Glutamatergic neuron (in vitro differentiated cells): ENCODE measurements at places on chromosomes 3 and 15.

- H3K27ac ChIP-seq: no peak overlapping the region
- H3K27me3 ChIP-seq: no peaks in the 10 kb centered on the region
- DNase-seq: no peak
- peaks cover 4% of the 10 kb centered on the region for H3K4me1 ChIP-seq
- H3K4me3 ChIP-seq: no peak overlapping the region
- H3K36me3 ChIP-seq: no peaks in the 10 kb centered on the region
Measured at GRCh38 chr3:151383956-151384355, 597 bp downstream of the P2RY12 start.

DNA sequence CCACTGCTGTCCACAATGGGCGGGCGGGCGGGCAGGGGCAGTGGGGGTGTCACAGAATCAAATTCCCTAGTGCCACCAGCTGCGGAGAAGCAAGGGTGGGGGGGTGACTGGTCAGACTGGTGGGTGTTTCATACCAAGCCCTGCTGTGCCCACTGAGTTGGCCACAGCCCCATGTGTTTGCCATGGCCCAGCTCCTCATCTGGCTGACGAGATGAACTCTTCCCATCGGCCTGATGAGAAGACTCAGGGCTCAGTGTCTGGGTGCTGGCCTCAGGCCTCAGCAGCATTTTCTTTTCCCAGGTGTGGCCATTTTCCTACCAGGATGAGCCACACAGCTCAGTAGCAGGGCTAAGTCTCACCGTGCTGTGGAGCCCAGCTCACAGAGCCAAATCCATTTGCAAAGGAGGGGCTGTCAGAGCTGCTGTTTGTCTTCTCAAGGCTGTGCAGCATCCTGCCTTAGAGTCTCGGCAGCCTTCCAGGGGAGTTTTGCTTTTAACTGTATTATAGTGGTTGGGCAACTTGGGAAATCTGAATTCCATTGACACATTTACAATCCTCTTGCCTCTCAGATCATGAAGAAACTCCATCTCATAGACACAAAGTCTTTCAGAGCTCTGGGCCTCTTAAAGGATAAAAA is 176.8 kb downstream of the ABHD5 start:
- DNase-seq: no peak
- H3K36me3 ChIP-seq: no peaks in the 10 kb centered on the region
- H3K27me3 ChIP-seq: peaks cover 4% of the 10 kb centered on the region
- H3K27ac ChIP-seq: no peak overlapping the region

DNA sequence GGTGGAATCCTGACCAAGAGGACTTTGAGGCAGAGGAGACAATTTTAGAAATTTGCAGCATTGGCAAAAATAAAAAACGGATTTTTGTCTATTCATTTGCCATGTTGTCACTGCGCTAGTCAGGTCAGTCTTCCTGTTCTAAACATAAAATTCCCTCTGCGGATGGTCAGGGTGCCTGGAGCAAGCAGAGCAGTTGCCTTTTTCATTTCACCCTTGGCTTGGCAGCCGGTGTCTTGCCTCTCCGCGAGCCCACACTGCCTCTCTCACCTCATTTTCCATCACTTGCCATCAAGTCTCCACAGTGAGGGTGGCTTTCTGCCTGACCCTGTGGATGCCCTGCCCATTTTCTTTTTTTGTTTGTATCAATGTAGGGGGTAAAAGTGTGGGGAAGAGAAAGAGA is 396.1 kb downstream of the LRTM1 start:
- DNase-seq: no peak
- H3K27me3 ChIP-seq: peaks cover 2% of the 10 kb centered on the region
- no peak overlapping the region for H3K4me3 ChIP-seq
- no peak overlapping the region for H3K27ac ChIP-seq
- H3K4me1 ChIP-seq: no peaks in the 10 kb centered on the region

- H3K27ac ChIP-seq: no peak overlapping the region
- no peaks in the 10 kb centered on the region for H3K27me3 ChIP-seq
- H3K36me3 ChIP-seq: no peaks in the 10 kb centered on the region
Measured at GRCh38 chr15:39465843-39466749, 114.8 kb upstream of the THBS1 start.

DNA sequence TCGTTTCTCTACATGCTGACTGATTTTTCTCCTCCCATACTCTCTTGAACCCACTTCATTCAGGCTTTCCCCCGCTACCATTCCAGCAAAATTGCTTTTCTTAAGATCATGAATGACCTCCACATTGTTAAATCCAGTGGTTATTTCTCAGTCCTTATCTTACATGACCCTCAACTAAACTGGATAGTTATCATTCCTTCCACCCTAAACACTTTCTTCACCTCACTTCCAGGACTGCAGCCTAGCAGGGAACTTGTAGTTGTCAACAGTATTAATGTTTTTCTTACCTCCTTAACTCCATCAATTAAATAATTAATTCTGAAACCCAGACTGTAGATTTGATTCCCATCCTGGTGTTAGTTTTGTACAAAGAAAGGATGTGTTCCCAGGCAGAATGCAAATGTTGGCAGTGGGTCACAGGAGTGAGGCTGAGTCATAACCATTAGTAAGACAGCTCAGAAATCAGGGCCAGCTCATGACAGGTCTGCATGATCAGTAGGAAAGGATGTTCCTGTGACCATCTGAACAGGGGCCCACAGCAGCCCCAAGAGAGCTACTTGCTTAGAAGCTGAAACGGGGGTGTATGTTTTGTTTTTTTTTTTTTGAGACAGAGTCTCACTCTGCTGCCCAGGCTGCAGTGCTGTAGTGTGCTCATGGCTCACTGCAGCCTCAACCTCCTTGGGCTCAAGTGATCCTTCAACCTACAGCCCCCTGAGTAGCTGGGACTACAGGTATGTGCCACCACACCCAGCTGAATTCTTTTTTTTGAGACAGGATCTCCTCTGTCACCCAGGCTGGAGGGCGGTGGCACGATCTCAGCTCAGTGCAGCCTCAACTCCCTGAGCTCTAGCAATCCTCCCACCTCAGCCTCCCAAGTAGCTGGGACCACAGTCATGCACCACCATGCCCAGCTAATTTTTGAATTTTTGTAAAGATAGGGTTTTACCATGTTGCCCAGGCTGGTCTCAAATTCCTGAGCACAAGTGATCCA is 9.1 kb downstream of the BCL2L10 start:
- H3K36me3 ChIP-seq: no peaks in the 10 kb centered on the region
- no peaks in the 10 kb centered on the region for H3K27me3 ChIP-seq
- peaks cover 7% of the 10 kb centered on the region for H3K4me1 ChIP-seq
- DNase-seq: no peak

DNA sequence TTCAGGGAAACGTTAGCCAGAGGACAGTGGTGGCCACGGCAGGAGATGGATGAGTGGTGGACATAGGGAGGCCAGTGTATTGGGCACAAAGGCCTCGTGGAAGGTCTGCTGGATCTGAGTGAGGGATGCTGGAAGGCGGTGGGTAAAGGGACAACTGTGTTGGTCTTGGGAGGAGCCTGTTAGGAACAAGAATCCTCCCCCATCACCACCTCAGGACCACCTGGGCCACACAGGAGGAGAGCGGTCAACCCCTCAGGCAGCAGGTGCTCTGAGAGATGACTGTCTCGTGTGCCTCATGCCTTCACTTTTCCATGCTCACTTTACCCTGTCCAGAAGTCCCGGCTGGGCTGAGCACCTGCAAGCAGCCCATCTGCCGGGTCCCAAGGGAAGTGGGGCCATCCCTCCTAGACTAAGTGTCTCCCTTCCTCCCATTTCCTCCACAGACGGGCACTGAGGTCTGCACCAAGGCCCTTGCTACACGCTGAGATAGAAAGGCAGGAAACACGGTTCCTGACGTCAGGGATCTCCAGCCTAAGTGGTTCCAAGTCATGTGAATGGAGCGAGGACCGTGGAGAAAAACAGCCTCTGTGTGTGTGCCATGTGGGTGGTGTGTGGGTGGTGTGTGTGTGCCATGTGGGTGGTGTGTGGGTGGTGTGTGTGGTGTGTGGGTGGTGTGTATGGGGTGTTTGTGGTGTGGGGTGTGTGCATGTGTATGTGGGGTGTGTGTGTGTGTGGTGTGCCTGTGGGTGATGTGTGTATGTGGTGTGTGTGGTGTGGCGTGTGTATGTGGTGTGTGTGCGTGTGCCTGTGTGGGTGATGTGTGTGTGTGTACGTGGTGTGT is 47.8 kb upstream of the CTSH start:
- no peaks in the 10 kb centered on the region for H3K36me3 ChIP-seq
- no peak for DNase-seq
- H3K4me1 ChIP-seq: peaks cover 5% of the 10 kb centered on the region
- no peak overlapping the region for H3K27ac ChIP-seq
- H3K27me3 ChIP-seq: peaks cover 8% of the 10 kb centered on the region

DNA sequence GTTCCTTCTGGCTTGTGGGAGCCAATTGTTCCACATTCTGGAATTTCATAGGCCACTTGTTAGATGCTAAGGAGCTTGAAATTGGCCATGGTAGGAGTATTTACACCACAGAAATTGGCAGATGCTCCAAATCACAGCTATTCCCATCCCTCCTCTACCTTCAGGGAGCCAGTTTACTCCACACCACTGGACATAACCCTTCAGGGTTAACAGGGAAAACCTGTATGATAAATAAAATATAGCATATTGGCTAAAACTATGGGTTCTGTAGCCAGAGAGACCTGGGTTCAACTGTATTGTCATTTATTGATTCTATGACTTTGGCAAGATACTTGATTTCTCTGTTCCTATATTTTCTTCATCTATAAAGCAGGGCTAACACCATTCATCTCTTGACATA is 384.2 kb upstream of the PROK2 start:
- no peak overlapping the region for H3K27ac ChIP-seq
- no peak for DNase-seq
- H3K36me3 ChIP-seq: peaks cover 5% of the 10 kb centered on the region
- H3K27me3 ChIP-seq: peaks cover 6% of the 10 kb centered on the region

- no peak overlapping the region for H3K4me3 ChIP-seq
- DNase-seq: no peak
- no peak overlapping the region for H3K27ac ChIP-seq
- peaks cover 5% of the 10 kb centered on the region for H3K27me3 ChIP-seq
- no peaks in the 10 kb centered on the region for H3K36me3 ChIP-seq
- no peaks in the 10 kb centered on the region for H3K4me1 ChIP-seq
Measured at GRCh38 chr3:52072020-52072419, 15.6 kb upstream of the DUSP7 start.

GRCh38 chr3:126733061-126733430 is 29.0 kb downstream of the CHCHD6 start:
- H3K27ac ChIP-seq: no peak overlapping the region
- no peak overlapping the region for H3K4me3 ChIP-seq
- peaks cover 2% of the 10 kb centered on the region for H3K27me3 ChIP-seq

GRCh38 chr3:9986230-9986725 is 363 bp downstream of the EMC3 start:
- H3K27me3 ChIP-seq: peaks cover 6% of the 10 kb centered on the region
- H3K27ac ChIP-seq: peak overlapping the region; percentile 85
- no peaks in the 10 kb centered on the region for H3K36me3 ChIP-seq

DNA sequence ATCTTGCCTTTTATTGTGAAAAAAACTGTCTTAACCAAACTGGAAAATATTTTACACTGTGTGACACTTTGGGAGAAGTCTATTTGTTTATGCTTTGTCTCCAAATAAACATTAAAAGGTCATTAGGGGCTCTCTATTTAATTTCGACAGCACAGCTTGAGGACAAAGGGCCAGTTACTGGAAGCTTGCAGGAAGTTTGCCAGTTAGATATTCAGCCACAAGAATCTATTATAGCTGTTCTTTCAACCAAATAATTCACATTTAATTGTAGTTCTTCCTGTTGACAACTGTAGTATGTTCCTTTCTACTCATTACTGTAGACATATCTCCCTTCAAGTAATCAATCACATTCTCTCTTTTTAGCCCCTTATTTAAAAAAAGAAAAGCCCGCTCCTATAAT is 6.1 kb downstream of the CP start:
- no peak overlapping the region for H3K27ac ChIP-seq
- no peaks in the 10 kb centered on the region for H3K4me1 ChIP-seq
- H3K4me3 ChIP-seq: no peak overlapping the region
- H3K36me3 ChIP-seq: no peaks in the 10 kb centered on the region

DNA sequence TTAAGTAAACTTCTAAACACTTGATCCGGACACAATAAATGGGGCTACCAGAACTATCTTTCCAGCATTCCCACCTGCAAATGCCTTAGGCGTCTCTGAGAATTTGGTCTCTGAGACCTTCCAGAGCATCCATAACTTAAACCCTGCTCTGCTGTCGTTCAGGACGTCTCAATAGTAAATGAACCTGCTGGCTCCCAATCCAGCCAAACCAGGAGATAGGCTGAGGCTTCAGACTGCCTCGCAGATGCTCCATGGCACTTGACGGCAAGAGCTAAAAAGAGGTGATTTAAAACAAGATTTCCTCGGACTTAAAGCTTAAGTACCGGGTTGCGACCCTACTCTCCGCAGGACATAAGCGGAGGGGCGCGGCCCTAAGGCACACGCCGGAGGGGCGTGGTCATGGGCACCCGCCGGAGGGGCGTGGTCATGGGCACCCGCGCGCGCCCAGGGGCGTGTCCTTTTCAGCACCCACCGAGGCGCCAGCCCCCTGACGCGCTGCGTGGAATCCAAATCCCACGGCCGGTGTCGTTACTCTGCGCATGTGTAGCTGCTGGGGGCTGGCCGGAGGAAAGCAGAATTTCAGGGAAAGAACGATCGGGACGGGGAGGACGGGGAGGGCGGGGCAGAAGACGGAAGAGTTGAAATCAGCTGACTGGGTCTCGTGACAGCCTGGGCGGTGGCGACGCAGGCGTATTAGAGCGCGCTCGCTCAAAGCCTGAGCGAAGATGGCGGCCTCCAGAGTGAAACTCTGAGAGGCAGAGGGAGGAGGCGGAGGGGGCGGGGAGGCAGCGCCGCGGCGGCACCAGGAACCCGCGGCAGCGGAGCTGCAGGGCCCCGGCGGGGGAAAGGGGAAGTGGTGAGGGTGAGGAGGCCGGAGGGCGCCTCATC is at the start of gene DNAJC13:
TSS of gene DNAJC13 (plus strand) at position 696 of the 888 bp plus-strand sequence. CDS start 17,049 bp downstream, outside the sequence.
- H3K4me3 ChIP-seq: peak within 1 kb of the TSS; percentile 100
- H3K36me3 ChIP-seq: no peaks in the 10 kb centered on the region
- H3K4me1 ChIP-seq: peaks cover 26% of the 10 kb centered on the region
- H3K27me3 ChIP-seq: peaks cover 6% of the 10 kb centered on the region
- H3K27ac ChIP-seq: peak within 1 kb of the TSS; percentile 95

GRCh38 chr3:69710153-69710977 is 28.9 kb upstream of the MITF start:
- no peak for DNase-seq
- peaks cover 4% of the 10 kb centered on the region for H3K36me3 ChIP-seq
- H3K27me3 ChIP-seq: no peaks in the 10 kb centered on the region
- H3K4me3 ChIP-seq: no peak overlapping the region

- H3K4me3 ChIP-seq: no peak overlapping the region
- no peaks in the 10 kb centered on the region for H3K4me1 ChIP-seq
- no peaks in the 10 kb centered on the region for H3K27me3 ChIP-seq
- no peak for DNase-seq
- H3K36me3 ChIP-seq: no peaks in the 10 kb centered on the region
Measured at GRCh38 chr3:43735618-43736017, 44.9 kb downstream of the ABHD5 start.

DNA sequence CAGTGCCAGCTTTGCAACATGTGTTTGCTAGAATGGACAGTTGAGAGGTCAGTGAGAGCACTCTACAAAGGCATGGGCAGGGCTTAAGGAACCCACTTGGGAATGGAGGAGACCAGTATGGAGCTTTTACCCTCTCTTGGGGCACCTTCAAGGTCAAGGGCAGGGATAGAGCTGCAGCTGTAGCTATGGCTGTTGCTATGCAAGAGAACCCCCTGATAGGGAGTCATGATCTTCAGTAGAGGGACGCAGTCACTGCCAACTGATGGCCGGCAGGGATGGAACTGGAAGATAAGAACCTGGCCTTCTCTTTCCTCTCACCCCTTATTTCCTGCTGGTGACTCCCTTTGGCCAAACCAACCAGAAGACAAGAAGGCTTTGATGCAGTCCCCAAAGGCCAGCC is 40.3 kb downstream of the THSD4 start:
- no peaks in the 10 kb centered on the region for H3K27me3 ChIP-seq
- no peaks in the 10 kb centered on the region for H3K4me1 ChIP-seq
- no peak overlapping the region for H3K27ac ChIP-seq
- no peak for DNase-seq
- no peak overlapping the region for H3K4me3 ChIP-seq

- H3K4me1 ChIP-seq: peaks cover 4% of the 10 kb centered on the region
- H3K4me3 ChIP-seq: no peak overlapping the region
- peaks cover 5% of the 10 kb centered on the region for H3K27me3 ChIP-seq
- no peak overlapping the region for H3K27ac ChIP-seq
Measured at GRCh38 chr15:97009031-97009431, 678.5 kb downstream of the NR2F2 start.
